ENCODE measurements at places on chromosomes 13 and 19. TPM values are rescaled to one million over a fixed set of nuclear protein-coding genes. Genes with fewer than 3 reads are reported as not detected.

URAD gene
- total RNA-seq = not detected

COL5A3 gene
- 10.1 TPM for total RNA-seq

FGF9 gene
- 9.5 TPM for total RNA-seq

UHRF1 gene
- total RNA-seq = 1.3 TPM

ZGLP1 gene
- total RNA-seq = 0.91 TPM

CRTC1 gene
- 9.1 TPM for total RNA-seq

ENOX1 gene
- 7.5 TPM for total RNA-seq

ZNF284 gene
- total RNA-seq = 1.6 TPM

Data from Right ventricle myocardium superior (tissue), 1 donor.